ENCODE measurements at places on chromosomes 13 and 19.

GRCh38 chr13:97369261-97369893 lies 64.6 kb upstream of the RAP2A start:
- DNase-seq = no peak

- DNase-seq = no peak
These were observed 10.8 kb downstream of the PRR36 start for GRCh38 chr19:7863157-7863970.

DNA sequence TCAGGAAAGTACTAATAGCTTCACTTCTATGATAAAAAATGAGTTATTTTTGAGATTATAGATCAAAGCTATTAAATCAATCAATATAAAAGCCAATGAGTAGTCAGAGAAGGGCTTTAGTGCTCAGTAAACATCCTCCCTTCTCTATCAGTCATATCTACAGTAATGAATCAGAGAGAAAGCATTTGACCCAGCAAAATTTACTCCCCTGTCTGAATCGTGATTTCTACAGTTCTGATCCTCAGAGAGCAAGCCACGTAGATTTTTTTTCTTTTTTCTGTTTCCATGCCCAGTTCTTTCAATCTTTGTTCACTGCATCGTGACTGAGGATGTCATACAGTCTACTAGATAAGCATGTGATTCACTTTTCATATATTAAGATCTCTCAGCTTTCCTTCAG lies 16.2 kb upstream of the MBNL2 start:
- no peak for DNase-seq

GRCh38 chr13:46183018-46183946 lies 1.3 kb upstream of the LCP1 start:
- DNase-seq = no peak

- DNase-seq = no peak
These were observed 1078.7 kb upstream of the ATXN8OS start for GRCh38 chr13:69028936-69029335.

DNA sequence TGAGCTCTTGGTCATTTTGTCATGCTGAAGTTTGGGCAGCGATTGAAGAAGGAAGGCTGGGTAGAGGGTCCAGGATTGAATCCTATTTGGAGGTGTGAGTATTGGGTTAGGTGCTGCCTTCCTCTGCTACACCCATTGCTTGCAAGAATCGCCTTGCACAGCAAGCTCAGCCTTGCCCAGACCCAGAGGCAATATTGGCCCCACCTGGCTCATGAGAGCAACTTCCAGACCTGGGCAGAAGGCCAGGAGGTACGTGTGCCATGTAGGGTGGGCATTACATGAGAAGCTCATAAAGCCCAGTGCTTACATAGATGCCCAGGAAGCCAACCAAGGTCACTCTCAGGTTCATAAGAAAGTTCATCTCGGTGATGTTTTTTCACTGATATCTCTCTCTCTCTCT lies 718.0 kb downstream of the EFNB2 start:
- no peak for DNase-seq

DNA sequence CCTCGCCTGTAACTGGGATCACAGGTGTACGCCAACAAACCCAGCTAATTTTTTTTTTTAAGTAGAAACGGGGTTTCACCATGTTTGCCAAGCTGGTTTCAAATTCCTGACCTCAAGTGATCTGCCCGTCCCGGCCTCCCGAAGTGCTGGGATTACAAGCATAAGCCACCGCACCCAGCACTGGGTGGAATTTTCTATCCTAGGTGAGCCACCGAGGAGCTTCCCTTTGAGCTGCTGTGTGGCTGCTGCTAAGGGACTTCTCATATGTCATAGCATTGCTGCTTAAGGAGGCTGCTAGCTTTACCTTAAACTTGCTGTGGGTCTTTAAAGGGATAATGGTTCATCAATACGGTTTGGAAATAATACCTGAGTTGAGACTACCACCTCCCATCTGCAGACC lies 2.9 kb upstream of the AMER2 start:
- DNase-seq = no peak

GRCh38 chr13:96816874-96817273 lies 177.4 kb downstream of the OXGR1 start:
- no peak for DNase-seq

GRCh38 chr13:45949161-45949560 lies 97.6 kb upstream of the SIAH3 start:
- DNase-seq = no peak

GRCh38 chr19:5826531-5827341 lies 12.8 kb downstream of the FUT6 start:
- no peak for DNase-seq

DNA sequence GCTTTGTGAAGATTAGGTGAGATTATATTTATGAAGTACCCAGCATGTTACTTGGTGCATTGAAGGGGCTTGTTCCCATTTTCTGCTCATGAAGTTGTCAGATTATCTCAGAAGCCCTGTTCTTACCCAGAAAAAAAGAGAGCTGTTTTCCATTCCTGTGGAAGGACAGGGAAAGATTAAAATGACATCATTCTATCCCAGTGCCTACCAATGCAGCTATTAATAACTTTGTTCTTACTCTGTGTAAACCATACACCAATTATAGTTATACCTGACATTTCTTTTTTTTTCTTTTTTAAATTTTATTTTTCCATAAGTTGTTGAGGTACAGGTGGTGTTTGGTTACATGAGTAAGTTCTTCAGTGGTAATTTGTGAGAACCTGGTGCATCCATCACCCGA lies 18.6 kb downstream of the ZNF507 start:
- no peak for DNase-seq

DNA sequence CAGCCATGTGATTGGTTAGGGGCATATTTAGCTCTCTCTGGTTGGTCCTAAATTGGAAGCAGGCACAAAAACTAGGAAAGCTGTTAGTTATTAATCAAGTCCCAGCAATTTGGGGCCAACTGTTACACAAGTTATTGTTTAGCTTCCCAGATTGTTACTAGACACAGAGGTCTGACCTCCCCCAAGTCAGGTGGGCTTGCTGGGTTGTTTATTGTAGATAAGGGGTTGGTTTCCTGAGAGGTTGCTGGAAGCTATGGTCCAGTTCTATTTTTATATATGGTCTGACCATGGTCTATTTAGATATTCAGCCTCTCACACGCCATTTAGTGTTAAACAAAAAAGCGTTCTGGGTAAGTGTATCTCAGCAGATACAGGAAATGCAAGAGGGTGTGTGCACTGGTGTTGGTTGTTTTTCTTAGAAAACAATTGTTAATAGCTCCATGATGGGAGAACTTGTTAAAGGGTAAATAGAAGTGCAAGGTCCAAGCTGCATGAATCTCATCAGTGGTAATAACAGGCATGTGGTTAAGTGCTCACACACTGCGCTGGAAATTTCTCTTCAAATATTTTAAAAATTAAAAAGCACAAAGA lies 150.0 kb downstream of the RAP2A start:
- DNase-seq = no peak

- DNase-seq = no peak
These were observed 26.5 kb downstream of the MYCBP2 start for GRCh38 chr13:77300176-77301037.

- DNase-seq = no peak
These were observed 3.5 kb downstream of the IRGC start for GRCh38 chr19:43719378-43719868.

All from stimulated activated CD4-positive, alpha-beta T cell treated with anti-CD3 and anti-CD28 coated beads, Interleukin-4, amount 100 ng/mL, for 48 hours (primary cell).